ENCODE measurements at places on chromosomes 7 and 10.

DNA sequence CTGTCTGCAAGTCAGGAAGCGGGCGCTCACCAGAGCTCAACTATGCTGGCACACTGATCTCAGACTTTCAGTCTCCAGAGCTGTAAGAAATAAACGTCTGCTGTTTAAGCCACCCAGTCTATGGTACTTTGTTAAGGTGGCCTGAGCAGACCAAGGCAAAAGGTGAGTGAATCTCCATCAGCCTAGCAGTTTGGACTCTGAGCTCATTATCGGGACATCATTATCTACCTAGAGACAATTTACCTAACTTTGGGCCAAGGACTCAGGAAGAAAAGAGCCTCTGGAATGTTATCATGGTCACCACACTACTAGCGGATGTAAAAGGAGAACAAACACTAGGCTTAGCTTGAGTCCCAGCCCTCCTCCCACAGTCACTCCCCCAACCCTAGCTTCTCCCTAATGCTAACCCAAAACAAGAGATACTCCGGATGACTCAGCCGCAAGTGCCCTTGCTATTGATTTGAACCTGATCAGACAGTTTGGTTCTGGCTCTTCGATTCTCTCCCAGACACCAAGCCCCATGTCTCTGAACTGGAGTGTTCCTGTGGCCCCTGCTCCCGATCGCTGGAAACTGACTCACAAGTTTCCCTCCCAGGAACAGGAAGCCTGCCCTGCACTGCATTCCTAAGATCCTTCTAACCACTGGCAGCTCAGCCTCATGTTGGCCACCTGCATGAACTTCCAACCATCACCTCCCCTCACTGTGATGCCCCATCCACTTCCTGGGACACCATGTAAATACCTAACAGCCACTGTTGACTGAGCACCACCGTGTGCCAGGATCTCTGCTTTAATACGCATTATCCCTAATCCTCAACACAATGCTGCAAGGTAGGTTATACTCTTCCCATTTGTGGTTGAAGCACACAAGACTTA lies 34.5 kb downstream of the CREB3L2 start:
- no peak for DNase-seq

DNA sequence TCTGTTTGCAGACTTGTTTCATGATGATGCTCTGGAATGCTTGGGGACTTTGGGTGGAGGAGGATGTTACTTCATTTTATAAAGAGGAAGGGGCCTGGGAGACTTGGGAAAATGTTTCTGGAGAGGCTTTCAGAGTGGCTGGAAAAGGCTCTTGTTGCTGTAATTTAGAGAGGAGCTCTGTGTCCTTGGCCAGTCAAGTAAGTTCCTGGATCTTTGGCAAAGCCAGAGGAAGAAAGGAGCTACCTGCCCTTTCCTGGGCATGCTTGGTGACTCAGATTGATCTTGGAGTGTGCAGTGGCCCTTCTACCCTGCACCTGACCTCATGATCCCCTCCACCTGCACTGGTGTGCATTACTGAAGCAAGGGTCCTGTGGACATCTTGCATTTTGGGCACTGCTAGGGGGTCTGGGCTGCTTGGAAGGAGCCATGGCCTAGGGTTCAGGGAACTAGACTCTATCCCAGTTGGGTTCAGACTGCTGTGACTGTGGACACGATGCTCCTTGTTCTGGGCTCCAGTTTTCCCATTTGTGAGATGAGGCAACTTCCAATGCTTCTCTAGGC lies 56.1 kb downstream of the ADCYAP1R1 start:
- DNase-seq, result no peak

DNA sequence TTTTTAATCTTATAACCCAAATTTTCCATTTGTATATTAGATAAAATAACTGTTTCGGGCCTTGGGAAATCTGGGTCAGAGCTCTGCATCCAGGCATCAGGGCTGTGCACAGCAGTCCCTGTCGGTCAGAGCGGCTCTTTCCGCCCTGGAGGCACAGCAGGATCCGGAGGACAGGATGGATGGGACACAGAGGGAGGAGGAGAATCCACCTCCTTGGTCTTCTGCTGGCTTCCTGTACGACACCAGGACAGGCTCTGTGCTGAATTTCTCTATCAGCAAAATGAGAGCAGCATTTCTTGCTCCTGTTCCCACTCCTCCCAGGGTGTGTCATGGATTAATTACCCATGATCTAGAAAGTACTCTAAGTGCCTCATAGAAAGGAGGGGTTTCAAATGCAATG lies 254.9 kb downstream of the SKAP2 start:
- no peak for DNase-seq

- no peak for DNase-seq
These were observed 2.9 kb upstream of the NRAP start for GRCh38 chr10:113666682-113667252.

DNA sequence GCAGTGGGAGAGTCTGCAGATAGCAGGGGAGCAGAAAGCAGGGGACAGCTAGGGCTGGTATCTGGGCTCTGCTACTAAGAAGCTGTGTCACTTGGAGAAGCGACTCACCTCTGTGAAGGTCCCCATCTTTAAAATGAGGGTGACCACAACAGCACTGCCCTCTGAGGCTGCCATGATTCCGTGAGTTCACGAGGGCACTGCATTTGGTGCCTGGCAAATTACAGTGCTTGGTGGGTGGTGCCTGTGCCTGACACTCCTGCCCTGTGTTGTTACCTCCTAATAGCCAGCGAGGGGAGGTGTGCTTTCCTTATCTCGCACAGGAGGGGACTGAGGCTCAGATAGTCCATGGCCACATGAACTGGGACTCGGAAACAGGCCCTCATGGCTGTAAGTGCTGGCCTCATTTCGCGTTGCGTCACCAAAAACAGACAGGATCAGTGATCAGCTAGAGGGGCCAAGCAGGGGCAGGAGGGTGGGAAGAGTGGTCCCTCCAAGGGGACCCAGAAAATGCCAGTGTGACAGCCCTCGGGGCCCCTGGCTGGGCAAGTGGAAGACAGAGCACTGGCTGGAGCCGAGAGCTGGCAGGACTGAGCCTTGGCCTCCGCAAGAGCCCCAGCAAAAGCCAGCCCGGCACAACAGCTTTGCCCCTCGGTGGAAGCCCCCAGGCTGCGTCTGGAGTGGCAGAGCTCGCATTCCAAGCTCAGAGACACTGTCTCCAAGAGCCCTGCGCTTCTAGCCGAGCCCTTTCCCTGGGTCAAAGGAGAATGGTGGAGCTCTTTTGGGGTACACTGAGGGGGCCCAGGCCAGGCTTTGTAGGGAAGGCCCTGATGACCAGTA lies 17.3 kb upstream of the BNIP3 start:
- DNase-seq, result no peak

GRCh38 chr7:217781-218180 lies 25.4 kb downstream of the FAM20C start:
- DNase-seq, result no peak

GRCh38 chr7:49866910-49867309 lies 93.5 kb downstream of the VWC2 start:
- DNase-seq, result no peak

- no peak for DNase-seq
These were observed 51.9 kb downstream of the BTAF1 start for GRCh38 chr10:91975438-91975837.

DNA sequence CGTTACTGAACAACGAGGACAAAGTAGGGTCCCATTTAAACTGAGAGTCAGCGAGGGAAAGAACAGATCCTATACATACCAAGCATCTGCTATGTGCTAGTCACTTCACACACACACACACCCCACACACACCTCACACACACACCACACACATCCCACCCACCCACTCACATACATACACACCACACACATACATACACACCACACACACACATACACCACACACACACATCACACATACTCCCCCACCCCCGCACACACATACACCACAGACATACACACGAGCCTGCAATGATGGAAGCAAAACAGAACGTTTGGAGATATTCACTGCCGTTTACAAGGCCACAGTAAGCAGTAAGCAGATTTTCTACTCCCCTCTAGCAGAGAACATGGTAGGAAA lies 607 bp upstream of the GRB10 start:
- no peak for DNase-seq

- no peak for DNase-seq
These were observed 19.2 kb downstream of the LEP start for GRCh38 chr7:128260069-128260795.

GRCh38 chr10:44398747-44399658 lies 14.1 kb upstream of the CXCL12 start:
- no peak for DNase-seq

GRCh38 chr10:34198953-34199352 lies 616.1 kb downstream of the PARD3 start:
- DNase-seq, result no peak

GRCh38 chr7:146701166-146701565 lies 584.6 kb downstream of the CNTNAP2 start:
- no peak for DNase-seq

DNA sequence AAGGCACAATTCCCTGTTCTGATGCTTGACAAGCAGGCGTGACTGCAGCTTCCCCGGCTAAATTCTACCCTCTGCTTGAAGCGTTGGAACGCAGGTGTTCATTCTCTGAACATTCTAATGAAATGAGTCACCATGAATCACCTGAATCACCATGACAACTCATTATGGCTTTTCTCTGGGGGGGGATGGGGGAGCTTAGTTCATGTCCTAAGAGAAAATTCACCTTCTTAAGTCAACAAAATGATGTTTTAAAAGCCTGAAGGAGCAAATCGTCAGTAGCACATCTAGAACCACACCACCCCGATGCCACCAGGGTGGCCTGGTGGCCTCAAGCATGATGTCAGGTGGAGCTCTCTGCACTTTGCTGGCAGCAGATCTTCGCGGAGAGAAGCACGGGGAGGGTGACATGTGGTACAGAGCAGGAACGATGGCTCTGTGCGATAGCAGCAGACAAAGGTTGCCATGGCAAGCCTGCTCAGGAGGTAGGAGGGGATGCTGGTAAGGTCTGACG lies 33.7 kb downstream of the DDC start:
- no peak for DNase-seq

DNA sequence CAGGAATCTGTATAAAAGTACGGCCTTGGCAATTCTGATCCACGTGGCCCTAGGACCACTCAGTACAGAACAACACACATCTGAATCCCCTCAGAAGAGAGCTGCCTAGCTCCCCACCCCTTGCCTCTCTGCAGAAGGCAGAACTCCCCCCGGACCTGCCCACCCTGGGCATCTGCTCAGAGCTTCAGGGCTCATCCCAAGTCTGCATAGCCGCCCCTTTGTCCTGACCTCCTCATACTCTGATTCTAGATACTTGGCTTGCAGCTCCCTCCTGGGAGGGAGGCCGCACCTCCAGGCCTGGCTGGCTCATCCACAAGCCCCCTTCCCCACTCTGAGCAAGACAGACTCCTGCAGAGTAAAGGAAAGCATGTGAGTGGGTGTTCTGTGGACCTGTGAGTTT lies 49.6 kb downstream of the GRID1 start:
- DNase-seq, result no peak

DNA sequence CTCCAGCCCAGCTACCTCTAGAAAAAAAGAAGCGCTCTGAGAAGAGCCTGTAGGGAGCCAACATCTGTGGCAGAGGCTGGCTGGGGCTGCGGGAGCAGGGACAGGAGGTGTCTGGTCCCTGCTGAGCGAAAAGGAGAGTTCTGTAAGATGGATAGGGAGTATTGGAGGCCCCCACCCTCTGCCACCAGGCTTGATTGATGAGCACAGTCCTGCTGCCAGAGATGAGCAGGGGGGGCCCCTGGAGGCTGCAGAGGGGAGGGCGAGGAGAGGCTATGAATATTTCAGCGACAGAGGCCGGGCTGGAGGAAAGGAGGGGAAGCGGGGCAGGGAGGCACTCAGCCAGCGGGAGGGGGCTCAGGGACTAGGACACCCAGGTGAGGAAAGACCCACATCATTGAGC lies 44.5 kb upstream of the HSPB1 start:
- no peak for DNase-seq

GRCh38 chr7:158910254-158911053 lies 54.1 kb downstream of the DYNC2I1 start:
- DNase-seq, result no peak

GRCh38 chr7:23912065-23912464 lies 202.0 kb downstream of the STK31 start:
- DNase-seq, result no peak

GRCh38 chr7:44607141-44608068 lies 978 bp downstream of the OGDH start:
- no peak for DNase-seq

DNA sequence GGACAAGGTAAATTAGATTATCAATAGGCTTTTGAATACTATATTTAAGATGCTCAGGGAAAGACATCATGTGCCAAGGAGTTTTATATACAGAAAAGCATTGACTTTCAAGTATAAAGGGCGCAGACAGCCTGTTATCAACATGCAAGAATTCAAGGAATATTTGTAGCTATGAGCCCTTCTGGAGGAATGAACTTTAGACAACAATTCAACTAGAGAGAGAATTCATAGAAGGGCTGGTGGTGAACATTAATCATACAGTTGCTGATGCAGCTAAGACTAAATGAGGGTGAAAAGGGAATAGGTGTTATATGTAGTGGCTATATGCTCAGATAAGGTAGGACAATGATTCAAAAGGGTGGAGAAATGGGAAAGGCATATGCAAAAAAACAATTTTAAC lies 41.2 kb downstream of the AOAH start:
- DNase-seq, result no peak

GRCh38 chr7:37541810-37542443 lies 93.3 kb upstream of the ELMO1 start:
- DNase-seq, result no peak

- no peak for DNase-seq
These were observed 591.5 kb downstream of the DNAJB6 start for GRCh38 chr7:157928171-157928794.

DNA sequence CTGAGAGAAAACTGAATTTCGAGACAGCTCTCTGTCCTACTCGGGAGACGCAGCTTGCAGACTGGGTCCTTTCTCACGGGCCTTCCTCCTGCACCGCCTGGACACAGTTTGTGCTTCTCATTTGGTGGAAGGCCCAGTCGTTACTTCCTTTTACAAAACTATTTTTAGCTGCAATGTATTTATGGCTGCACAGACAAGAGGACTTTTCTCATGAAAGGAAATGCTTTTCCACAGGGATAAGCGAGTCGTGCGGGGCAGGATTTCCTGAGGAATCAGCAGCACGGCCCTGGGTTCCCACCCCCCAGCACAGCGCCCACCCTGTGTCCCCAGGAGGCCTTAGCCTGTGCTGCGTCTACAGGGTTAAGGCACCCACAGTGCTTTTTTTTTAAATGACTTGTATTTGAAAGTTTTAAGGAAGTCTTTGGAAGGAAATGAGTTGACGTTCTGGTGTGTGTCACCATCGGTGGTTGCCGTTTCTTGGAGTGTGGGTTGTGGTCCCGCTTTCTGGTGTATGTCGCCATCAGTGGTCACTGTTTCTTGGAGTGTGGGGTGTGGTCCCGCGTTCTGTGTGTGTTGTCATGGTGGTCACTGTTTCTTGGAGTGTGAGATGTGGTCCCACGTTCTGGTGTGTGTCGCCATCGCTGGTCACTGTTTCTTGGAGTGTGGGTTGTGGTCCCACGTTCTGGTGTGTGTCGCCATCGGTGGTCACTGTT lies 50.9 kb downstream of the INPP5A start:
- no peak for DNase-seq

All from T-helper 22 cell (primary cell).